ENCODE measurements at places on chromosomes 3 and 15.

DNA sequence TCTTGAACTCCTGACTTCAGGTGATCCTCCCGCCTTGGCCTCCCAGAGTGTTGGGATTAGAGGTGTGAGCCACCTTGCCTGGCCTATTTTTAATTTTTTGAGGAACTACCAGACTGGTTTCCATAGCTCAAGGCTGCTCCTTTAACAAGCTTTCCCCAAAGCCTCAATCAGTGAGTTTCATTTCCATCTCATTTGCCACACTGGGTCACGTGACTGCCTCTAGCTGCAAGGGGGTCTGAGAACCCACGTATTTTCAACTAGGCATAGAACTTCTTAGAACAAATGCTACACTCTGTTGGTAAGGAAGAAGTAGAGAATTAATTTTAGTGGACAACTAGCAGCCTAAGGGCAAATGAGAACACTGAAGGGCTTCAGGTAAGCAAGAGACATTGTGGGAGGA, 3.1 kb upstream of the CD276 start:
- no peak for DNase-seq

DNA sequence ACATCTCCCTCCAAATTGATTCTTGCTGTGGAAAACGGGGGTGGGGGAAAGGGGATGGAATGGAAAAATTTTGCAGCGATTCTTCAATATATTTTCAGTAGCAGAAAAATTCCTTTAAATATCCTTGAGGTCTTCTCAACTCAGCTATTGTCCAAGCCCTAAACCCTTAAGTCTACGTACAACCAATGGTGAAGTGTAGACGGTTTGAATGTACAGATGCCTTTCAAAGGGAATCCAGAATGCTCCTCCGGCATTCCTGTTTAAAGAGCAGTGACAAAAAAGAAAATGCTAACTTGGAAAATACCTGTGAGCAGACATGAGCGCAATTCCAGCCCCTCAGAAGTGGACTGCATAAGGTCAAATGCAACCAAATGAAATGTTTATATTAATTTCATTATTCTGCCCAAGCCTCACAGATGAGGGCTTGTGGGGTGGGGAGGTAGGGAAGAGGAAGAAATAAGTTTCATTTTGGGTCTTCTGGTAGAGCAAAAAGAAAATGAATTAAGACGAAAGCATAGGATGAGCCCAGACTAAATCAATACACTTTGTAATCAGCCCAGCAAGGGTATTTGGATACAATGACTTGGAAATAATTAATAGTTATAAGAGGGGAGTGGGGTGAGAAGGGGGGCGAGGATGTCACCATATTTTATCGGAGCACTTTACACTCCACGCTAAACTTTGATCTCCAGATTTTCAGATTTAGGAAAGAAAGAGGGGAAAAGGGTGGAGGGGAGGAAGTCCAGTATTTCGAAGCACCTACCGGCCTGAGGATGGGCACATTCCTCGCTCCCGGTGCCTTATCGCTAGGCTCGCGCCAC, 2.7 kb downstream of the FOXP1 start:
- no peak for DNase-seq

DNA sequence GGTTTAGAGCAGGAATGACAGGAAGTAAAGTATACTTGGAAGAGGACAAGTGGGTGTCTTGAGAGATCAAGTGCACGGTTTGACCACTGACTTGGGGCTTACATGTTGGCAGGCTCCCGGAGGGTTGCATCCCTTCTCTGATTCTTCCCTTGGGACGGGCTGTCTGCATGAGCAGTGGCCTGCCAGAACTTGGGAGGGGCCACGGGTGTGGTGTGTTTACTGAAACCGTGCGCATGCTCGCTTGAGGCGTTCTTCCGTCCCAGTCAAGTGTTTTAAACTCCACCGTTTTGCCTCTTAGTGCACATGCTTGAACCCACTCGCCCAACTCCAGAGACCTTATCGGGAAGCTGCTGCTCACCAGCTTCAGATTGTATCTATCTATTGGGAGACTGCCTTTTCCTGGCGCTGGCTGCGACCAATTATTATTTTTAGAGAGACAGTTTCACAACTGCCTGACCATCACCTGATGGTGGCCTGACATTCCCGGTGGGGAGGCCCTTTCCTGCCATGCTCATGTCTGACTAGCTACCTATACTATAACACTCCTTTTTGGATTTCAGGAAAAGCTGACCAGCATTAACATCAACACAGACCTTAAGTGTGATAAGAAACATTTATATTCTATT, 14.9 kb upstream of the C3orf22 start:
- no peak for DNase-seq

- no peak for DNase-seq
Observed at GRCh38 chr15:69782809-69783208, 314.9 kb downstream of the TLE3 start.

DNA sequence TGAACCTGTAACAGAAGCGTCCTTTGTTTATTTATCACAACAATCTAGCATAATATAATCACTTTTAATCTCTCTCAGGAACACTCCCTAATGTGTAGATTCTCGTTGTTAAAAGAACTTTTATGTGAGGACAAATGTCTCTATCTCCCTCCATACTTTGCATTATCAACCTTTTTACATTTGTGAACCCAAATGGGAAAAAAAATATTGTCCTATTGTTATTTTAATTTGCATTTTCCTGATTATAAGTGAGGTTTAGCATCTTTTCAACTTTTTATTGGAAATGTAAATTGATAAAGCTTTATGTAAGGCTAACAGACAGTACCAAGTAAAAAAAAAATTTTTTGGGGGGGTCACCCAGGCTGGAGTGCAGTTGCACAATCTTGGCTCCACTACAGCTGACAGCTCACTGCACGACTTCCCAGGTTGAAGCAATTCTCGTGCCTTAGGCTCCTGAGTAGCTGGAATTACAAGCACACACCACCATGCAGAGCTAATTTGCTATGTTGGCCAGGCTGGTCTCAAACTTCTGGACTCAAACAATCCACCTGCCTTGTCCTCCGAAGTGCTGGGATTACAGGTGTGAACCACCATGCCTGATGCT, 33.0 kb upstream of the DENND4A start:
- DNase-seq = peak; percentile 11

GRCh38 chr3:160801386-160802118, 45.5 kb downstream of the PPM1L start:
- peak; percentile 16 for DNase-seq

Data from GM03348 (cell line).